ENCODE measurements at places on chromosomes 6 and 20.

DNA sequence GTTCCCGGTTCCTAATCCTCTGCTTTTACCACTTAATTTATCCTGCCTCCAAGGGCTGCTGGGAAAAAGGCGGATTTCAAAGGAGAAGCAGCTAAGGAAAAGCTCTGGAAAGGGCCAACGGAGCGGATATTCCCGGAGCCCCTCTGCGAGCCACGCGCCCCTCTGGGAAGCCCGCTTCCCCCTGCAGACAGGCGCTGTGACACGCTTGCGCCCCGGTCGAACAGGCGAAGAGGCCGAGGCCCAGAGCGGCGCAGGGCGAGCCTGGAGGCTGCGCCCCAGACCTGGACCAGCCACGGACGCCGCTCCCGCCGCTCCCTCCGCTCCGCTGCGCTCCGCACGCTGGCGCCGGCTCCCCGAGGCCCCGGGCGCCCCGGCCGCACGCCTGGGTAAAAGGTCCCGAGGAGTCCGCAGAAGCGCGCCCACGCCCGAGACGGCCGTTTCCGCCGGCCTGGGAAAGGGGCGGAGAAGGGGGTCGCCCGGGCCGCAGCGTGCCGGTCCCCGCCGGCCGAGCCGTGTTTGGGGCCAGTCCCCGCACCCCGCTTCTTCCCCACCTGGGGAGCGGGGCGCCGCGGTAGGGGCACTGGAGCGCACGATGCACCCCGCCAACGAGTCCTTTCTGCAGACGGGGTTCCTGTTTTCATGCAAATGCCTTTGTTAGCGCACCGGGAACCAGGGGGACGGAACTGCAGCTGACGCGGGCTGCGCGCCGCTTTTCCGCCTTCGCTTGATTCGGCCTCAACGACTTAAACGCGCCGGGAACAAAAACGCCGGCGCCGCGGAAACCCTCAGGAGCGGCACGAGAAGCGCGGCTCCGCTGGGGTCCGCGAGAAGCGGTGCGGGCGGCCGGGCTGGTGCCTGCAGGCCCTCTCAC is 91.9 kb upstream of the SIRPA start:
- DNase-seq = peak; percentile 70

GRCh38 chr6:33426590-33427511 is 7.0 kb downstream of the SYNGAP1 start:
- DNase-seq = peak; percentile 41

GRCh38 chr6:57421503-57421902 is 104.1 kb downstream of the PRIM2 start:
- DNase-seq = peak; percentile 20

GRCh38 chr20:8812817-8813216 is 256.1 kb upstream of the PLCB4 start:
- no peak for DNase-seq

DNA sequence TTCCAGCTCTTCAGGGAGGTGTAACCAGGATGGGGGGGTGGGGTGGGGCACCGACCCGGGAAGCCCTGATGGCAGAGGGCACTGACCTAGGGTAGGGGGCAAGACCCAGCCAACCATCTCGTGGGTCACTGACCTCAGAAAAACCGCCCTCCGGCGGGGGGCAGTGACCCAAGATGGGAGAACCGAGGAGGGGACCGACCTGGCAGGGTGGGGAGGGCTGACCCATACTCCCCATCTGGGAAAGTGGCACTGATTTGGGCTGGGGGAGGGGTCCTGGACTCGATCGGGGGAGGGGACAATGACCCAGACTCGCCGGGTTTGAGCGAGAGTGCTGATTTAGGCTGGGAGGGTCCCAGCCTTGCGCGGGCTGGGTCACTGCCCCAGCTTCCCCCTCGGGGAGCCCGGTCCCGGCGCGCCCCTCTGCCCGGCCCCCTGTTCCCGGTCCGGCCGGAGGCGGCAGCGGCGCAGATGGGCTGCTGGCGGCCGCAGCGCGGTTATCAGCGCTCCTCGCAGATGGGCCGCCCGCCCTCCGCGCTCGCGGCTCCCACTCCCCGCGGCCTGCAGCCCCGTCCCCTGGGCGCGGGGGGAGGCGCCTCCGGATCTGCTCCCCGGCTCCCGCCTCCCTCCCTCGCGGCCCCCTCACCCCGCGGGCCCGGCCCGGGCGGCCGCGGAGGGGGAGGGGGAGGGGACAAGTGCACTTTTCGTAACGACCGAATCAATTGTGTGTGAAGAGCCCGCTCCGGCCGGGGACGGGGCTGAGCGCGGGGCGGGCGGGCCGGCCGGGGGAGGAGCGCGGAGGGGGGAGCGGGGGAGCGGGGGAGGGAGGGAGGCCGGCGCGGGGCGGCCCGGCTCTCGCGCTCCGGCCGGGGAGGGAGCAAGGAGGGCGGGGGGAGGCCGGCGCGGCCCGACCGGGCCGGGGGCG is 2.2 kb downstream of the NOL4L start:
- peak; percentile 68 for DNase-seq

DNA sequence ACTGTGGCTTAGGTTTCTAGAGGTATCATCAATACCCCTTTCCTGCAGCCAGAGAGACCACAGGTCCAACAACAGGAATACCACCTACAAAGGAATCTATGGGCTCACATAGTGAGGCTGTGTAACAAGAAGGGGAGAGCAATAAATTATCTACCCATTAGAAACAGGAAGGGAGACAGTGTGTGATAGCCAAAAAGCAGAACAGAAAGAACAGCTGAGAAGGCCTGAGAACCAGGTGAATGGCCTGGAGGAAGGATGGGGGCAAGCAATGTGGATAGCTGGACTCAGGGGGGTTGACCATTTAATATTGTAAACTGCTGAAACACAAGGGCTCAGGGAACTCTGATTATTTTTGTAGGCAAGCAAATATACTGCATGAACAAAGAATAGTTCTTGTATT is 628.2 kb downstream of the COL12A1 start:
- no peak for DNase-seq

DNA sequence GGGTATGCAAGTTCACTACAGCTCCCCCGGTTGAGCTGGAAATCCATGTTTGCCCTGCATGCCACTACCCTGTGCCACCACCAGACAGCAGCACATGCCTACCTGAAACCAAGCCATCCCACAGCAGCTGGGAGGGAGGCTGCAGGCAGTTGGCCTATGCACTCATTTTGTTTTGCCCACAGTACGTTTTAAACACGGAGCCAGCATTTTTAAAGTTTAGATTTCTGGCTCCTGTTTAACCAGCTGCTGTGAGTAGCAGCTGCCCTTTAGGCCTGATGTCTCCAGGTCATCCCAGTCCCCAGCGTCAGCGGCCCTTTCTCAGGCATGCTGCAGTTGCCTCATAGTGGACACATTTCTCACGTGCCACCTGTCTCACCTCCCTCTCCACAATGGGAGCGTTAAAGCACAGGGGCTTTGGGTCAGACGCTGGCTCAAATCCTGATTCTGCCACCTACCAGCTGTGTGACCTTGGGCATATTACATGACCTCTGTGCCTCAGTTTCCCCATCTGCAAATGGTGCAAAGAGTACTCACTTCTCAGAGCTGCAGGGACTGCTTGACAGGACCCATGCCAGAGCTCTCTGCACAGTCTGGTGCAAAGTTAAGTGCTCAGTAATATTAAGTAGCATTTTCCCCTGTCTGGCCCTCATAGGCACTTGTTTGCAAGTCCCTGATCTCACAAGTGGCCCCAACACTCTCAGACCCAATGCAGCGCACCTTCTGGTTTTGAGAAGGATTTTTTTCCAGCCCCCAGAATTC is 8.2 kb upstream of the UBE2V1 start:
- DNase-seq = peak; percentile 54

DNA sequence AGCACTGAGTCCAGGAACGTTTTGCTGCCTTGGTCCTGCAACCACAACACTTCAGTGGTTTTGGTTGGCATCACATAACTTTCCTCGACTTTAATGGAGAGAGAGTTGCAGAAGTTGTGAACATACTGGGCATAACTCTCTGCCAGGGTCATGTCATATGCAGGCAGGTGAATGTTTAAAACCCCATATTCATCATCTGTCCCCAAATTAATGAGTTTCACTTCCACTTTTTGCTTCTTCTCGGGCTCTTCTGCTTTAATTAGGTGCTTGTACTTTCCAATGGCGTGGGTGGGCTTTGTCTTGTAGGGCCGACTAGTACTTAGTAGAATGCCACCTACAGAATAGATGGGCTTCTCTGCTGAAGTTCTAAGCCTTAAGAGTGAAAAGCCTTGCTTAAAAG is 45.2 kb upstream of the TFAP2A start:
- no peak for DNase-seq

- no peak for DNase-seq
These were observed 4.2 kb downstream of the DUSP22 start for GRCh38 chr6:296151-297122.

DNA sequence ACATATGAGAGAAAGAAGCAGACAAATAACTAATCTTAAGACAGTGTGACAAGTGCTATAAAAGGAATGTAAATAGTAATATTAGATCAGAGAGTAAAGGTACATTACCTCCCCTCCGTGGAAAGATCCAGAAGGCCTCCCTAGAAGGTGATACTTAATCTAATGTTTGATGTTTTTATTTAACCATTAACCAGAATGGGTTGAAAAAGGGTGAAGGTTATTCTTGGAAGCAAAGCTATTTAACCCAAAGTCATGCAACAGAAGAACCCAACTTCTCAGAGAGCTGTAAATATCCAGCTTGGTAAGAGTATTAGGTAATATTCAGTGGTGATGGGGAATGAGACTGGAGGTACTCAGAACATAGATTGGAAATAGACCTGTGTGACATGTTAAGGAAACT is 68.0 kb upstream of the HIVEP1 start:
- no peak for DNase-seq

- DNase-seq = no peak
These were observed 64.8 kb upstream of the BEND3 start for GRCh38 chr6:107180099-107180498.

- DNase-seq = no peak
These were observed 76.1 kb downstream of the SULF2 start for GRCh38 chr20:47708953-47709833.

DNA sequence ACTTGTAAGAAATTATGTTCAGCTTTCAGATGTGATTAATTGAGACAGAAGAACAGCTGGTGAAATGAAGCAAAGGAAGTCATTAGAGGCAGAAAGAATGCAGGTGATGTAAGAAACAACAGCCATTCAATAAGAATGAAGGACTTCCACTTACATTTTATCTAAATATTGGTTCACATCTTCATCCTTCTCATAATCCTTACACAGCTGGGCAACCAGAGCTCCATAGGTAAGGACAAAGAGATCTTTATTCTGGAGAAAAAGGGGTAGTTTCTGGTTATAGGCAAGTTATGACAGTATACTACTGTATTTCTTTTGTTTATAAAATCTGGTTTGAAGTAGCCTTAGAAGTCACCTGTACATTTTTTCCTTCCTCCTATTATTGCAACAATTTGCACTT is 2.3 kb downstream of the TRAPPC3L start:
- DNase-seq = no peak

DNA sequence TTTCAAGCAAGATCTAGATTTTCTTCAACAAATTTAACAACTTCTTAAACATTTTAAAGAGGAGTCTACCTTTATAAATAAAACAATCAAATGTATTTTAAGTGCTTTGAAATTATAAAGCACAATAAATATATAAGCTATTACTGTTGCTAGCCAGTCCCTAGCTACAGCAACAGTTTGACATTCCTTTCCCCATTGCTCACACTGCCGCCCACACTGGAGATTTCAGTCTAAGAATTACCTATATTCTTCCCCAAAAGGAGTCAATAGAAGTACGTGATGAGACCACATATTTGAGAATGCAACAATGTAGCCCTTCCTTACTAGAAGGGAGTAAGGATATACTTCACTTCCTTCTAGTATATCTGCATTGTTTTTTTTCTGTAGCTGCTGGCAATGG is 65.3 kb upstream of the RNF146 start:
- DNase-seq = peak; percentile 74

DNA sequence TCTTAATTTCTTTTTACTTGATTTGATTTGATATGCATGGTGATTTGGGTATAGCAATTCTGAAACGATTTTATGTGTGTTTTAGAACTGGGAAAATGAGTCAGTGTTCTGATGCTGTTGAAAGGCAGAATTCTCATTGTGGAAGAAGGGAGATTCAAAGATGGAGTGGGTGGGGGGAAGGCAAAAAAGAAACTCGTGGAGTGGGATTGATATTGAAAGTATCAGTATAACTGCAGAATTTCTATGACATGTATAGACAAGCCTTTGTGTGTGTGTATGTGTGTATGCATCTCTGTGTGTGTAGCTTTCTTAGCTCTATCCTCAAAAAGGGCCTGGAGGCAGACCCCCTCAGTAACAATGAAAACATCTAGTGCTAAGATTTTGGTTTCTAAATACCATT is 184.3 kb upstream of the OLIG3 start:
- no peak for DNase-seq

- no peak for DNase-seq
These were observed 273.0 kb downstream of the PLCB1 start for GRCh38 chr20:8404912-8405635.

- no peak for DNase-seq
These were observed 20.9 kb upstream of the SPO11 start for GRCh38 chr20:57308451-57309271.

- DNase-seq = peak; percentile 56
These were observed 1.1 kb upstream of the TGM2 start for GRCh38 chr20:38165966-38166702.

GRCh38 chr6:68651011-68651985 is 16.2 kb downstream of the ADGRB3 start:
- DNase-seq = peak; percentile 32

DNA sequence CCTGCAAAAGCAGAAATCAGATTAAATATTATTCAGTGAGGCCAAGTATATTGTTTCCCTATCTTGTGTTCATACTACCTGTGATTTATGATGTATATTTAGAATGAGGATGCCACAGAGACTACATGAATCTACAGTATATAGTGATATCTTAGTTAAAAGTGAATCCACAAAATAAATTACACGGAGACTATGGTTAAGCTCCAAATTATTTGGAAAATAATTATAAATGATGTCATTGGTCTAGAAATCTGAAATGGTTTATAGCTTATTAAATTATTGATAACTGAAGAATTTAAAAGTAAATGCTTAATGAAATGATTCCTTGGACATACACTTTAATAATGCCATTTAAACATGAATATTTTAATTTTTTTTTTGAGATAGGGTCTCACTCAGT is 4.2 kb upstream of the USP45 start:
- no peak for DNase-seq

GRCh38 chr20:57440678-57441509 is 49.7 kb downstream of the RBM38 start:
- no peak for DNase-seq

- no peak for DNase-seq
These were observed 34.5 kb upstream of the CST7 start for GRCh38 chr20:24914388-24915241.
